ENCODE measurements at places on chromosomes 12 and 14. TPM values are rescaled to one million over a fixed set of nuclear protein-coding genes. Genes with fewer than 3 reads are reported as not detected.
A peak's percentile ranks its signal among the peaks of the same experiment; 100 is the strongest.

DNA sequence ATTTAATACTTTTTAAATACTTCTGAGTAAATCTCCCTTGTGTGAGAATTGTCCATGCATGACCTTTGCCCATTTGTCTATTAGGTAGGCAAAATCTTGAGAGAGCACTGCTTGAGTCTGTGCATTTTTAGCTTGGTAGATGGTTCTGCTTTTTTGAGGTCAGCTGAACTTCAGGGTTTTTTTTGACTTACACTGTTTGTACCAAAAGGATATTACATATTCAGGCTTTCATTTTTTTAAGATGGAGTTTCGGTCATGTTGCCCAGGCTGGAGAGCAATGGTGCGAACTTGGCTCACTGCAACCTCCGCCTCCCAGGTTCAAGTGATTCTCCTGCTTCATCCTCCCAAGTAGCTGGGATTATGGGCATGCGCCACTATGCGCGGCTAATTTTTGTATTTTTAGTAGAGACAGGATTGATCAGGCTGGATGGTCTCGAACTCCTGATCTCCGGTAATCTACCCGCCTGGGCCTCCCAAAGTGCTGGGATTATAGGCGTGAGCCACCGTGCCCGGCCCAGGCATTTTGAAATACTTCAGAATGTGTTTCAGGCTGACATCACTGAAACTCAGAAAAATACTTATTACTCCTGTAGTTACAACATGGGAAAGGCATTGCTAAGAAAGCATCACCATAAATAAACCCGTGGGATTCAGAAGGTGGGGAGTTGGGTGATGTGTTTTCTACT, 11.1 kb downstream of the RASSF3 start:
- H3K36me3 ChIP-seq, result no peaks in the 10 kb centered on the region
- H3K4me3 ChIP-seq, result no peak overlapping the region
- no peak for DNase-seq
- no peaks in the 10 kb centered on the region for H3K27me3 ChIP-seq
- H3K4me1 ChIP-seq, result peaks cover 31% of the 10 kb centered on the region

DNA sequence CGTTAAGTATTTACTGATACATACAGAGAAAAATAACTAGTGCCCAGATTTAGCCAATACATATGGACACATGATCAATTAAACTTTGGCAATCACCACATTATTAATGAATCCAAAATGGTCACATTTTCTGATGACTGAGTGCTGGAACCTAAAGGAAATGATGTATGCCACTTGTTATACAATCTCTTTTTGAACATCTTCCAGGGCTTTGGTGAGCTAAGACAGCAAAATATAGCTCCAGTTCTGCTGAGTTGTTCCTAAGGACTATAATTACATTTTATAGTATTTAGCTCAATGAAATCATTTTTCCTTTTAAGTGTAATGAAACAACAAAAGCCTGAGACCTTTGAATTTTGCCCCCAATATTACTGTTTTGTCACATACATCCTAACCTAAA, 329.1 kb upstream of the ATP2B1 start:
- H3K4me1 ChIP-seq, result no peaks in the 10 kb centered on the region
- H3K36me3 ChIP-seq, result no peaks in the 10 kb centered on the region
- H3K27me3 ChIP-seq, result no peaks in the 10 kb centered on the region
- no peak overlapping the region for H3K27ac ChIP-seq
- no peak overlapping the region for H3K4me3 ChIP-seq

- peaks cover 20% of the 10 kb centered on the region for H3K4me1 ChIP-seq
- no peaks in the 10 kb centered on the region for H3K27me3 ChIP-seq
- no peaks in the 10 kb centered on the region for H3K36me3 ChIP-seq
- H3K27ac ChIP-seq, result no peak overlapping the region
Measured at GRCh38 chr12:120961604-120962531, 16.5 kb upstream of the HNF1A start.

GRCh38 chr12:106280106-106280505, 22.4 kb upstream of the TCP11L2 start:
- no peak for DNase-seq
- no peaks in the 10 kb centered on the region for H3K4me1 ChIP-seq
- H3K27ac ChIP-seq, result no peak overlapping the region
- H3K36me3 ChIP-seq, result no peaks in the 10 kb centered on the region
- H3K4me3 ChIP-seq, result no peak overlapping the region
- peaks cover 4% of the 10 kb centered on the region for H3K27me3 ChIP-seq

GRCh38 chr12:5665615-5666014, 233.7 kb downstream of the NTF3 start:
- no peaks in the 10 kb centered on the region for H3K4me1 ChIP-seq
- no peaks in the 10 kb centered on the region for H3K27me3 ChIP-seq
- no peaks in the 10 kb centered on the region for H3K36me3 ChIP-seq
- no peak overlapping the region for H3K27ac ChIP-seq
- no peak overlapping the region for H3K4me3 ChIP-seq

DNA sequence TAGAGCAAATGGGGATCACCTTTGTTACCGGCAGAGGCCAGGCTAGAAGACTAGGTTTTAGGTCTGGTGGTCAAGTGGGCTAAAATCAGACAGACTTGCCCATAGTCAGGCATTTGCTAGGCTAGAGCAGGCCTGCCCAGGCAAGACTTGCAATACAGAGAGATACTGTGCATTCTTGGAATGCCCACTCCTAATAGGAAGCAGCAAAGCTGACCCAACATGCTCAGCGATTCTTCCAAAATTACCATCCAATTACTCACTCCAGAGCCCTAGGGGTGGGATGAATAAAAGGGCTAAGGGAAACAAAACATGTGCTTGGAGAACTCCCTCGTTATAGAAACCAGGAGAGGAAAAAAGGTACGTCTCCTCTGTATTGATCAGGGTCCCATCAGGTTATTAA, 187.8 kb upstream of the AMIGO2 start:
- H3K36me3 ChIP-seq, result no peaks in the 10 kb centered on the region
- DNase-seq, result no peak
- H3K4me1 ChIP-seq, result peaks cover 27% of the 10 kb centered on the region
- H3K27me3 ChIP-seq, result no peaks in the 10 kb centered on the region

DNA sequence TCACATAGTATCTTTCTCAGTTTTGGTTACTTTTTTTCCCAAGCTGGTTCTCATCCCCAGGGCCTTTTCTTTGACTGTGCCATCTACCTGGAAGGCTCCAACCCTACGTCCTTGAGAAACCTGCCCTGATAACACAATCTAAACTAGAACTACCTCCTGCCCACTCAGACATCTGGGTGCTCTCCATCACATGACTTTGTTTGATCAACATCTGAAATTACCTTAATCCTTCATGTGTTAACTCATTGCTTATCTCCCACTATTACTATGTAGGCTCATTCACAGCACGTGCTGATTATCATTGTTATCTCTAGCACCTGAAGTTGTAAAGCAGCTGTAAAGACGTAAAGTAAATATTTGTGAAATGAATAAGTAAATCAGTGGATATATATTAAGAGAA, 784.0 kb downstream of the TMTC2 start:
- H3K4me1 ChIP-seq, result no peaks in the 10 kb centered on the region
- no peaks in the 10 kb centered on the region for H3K36me3 ChIP-seq
- H3K4me3 ChIP-seq, result no peak overlapping the region
- H3K27ac ChIP-seq, result no peak overlapping the region
- no peaks in the 10 kb centered on the region for H3K27me3 ChIP-seq

DNA sequence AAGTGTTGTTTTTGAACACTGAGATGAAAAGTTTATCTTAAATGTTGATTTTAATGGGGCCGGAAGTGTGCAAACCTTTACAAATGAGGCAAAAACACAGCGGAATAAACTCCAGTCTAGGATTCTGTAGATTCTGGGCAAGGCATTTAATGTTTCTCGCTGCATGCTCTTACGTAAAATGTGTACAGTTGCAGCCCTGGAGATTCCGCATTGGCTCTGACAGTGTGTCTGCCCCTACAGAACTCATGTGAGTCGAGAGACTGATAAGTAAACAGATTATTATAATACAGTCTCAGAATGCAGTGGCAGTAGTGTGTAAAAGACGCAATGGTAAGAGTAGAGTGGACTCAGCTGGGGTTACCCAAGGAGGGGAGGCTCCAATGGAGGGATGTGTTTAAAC, 33.6 kb downstream of the LRRK2 start:
- no peak for DNase-seq
- H3K36me3 ChIP-seq, result no peaks in the 10 kb centered on the region
- no peak overlapping the region for H3K27ac ChIP-seq
- H3K27me3 ChIP-seq, result no peaks in the 10 kb centered on the region

DNA sequence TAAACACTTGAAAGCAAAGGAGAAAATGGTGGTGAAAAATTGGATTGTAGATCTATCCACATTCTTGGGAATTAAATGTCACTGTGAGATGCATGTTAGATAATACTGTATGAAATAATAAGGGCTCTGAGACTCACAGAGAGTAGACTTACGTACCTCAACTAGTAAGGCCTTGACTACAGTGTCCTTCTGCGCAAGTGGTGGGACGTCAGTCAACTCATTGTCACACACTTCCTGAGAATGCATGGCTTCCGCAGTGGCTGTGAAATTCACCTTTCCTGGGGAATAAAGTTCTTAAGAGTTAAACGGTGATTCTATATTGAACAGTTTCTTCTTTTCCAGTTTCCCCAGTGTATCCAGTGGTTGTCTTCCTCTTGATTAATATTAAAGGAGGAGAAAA, 32.6 kb upstream of the PZP start:
- peaks cover 2% of the 10 kb centered on the region for H3K36me3 ChIP-seq
- H3K4me3 ChIP-seq, result no peak overlapping the region
- DNase-seq, result no peak
- no peaks in the 10 kb centered on the region for H3K4me1 ChIP-seq
- H3K27me3 ChIP-seq, result no peaks in the 10 kb centered on the region
- peak overlapping the region; percentile 45 for H3K27ac ChIP-seq

DNA sequence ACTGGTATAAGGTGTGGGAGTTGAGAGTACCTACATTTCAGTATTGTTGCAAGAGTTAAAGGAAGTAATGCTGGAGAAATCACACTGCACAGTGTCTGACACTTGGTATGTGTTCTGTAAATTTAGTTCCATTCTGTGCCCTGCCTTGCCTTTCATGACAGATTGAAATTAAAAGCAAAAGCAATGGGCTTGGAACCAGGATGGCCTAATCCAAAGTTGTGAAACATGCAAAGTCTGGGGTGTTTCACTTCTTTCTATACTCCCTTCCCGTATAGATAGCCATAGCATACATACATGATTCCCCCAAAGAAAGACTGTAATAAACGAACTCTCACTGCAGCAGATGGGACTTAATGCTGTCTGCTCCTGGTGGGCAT, 281.1 kb downstream of the NRXN3 start:
- no peaks in the 10 kb centered on the region for H3K27me3 ChIP-seq
- no peak overlapping the region for H3K4me3 ChIP-seq
- no peak overlapping the region for H3K27ac ChIP-seq
- DNase-seq, result no peak
- H3K36me3 ChIP-seq, result no peaks in the 10 kb centered on the region

- no peaks in the 10 kb centered on the region for H3K36me3 ChIP-seq
- DNase-seq, result no peak
- H3K4me1 ChIP-seq, result no peaks in the 10 kb centered on the region
- H3K4me3 ChIP-seq, result no peak overlapping the region
- H3K27me3 ChIP-seq, result no peaks in the 10 kb centered on the region
- no peak overlapping the region for H3K27ac ChIP-seq
Measured at GRCh38 chr12:23810329-23810902, 139.1 kb downstream of the SOX5 start.

DNA sequence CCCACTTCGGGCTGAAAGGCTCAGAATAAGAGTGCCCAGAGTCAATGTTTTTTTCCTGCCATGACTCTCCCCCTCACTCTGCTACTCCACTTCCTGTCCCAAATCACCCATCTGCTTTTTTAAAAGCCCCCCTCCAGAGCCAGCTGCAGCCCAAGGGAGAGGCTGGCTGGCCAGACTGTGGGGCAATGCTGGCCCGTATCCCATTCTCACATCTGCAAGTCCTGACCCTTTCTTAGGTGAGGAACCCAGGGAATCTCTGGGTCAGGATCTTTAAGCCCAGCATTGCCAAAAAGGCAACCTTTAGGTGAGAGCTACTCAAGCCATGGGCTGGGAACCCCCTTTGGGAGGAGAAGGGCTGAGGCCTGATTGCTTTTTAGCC, 1.7 kb upstream of the ITGA5 start:
- H3K27me3 ChIP-seq, result no peaks in the 10 kb centered on the region
- H3K36me3 ChIP-seq, result no peaks in the 10 kb centered on the region
- no peak for DNase-seq
- H3K4me3 ChIP-seq, result no peak overlapping the region
- no peak overlapping the region for H3K27ac ChIP-seq

DNA sequence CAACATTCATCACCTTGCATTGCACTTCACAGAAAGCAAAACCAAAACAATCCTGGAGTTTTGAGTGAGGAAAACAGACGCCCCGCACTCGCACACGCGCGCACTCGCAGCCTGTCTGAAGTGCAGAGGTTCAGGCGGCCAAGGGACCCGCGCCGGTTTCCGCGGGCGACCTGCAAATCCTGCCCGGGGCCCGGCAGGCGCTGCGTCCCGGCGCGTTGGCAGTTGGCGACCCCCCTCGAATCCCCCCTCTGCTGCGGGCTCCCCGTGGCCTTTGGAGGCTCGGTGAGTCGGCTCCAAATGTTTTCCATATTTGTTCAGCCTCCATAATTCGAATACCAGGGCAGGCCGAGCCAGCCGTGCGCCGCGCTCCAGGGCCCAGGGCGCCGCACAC, at the start of gene SSPN:
TSS of gene SSPN (plus strand) at position 324 of the 391 bp plus-strand sequence. CDS start 100 bp downstream, outside the sequence.
- no peaks in the 10 kb centered on the region for H3K36me3 ChIP-seq
- peaks cover 2% of the 10 kb centered on the region for H3K4me1 ChIP-seq

DNA sequence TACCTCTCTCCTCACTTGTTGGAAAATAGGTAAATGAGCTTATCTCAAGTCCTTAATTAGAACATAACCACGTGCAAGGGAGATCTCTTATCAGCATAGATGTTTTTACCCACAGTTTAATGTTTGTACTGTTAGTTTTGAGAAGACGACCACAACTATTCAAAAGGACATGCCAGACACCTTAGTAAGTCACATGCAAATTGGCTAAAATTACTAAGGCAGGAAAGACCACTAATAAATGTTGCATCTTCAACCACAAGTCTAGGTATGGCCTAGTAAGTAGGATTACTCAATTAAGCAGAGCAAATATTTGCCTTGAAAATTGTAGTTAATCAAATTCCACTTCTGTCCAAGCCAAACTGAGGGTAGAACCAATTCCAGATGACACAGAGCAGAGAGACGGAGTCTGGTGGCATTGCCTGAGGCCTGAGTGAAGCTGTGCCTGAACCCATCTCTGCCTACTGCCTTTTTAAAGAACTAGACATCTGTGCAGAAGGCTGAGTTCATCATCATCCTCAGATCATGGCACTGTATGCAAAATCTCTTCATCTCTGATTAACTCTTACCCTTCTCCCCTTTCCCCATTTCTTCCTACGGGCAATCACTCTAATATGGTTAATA, 29.7 kb upstream of the CHST11 start:
- H3K4me1 ChIP-seq, result no peaks in the 10 kb centered on the region
- no peak overlapping the region for H3K4me3 ChIP-seq
- no peaks in the 10 kb centered on the region for H3K36me3 ChIP-seq
- H3K27ac ChIP-seq, result no peak overlapping the region

- no peak overlapping the region for H3K27ac ChIP-seq
- H3K4me1 ChIP-seq, result peaks cover 9% of the 10 kb centered on the region
- H3K27me3 ChIP-seq, result no peaks in the 10 kb centered on the region
- no peaks in the 10 kb centered on the region for H3K36me3 ChIP-seq
- H3K4me3 ChIP-seq, result no peak overlapping the region
Measured at GRCh38 chr12:47946413-47947323, 16.7 kb upstream of the TMEM106C start.

HOXC11 gene
- total RNA-seq, result not detected

OR6C1 gene
- not detected for total RNA-seq

STRAP gene
- 55.4 TPM for total RNA-seq

KLHDC1 gene
- total RNA-seq, result 10.2 TPM

MYH6 gene
- not detected for total RNA-seq

SPTB gene
- total RNA-seq, result 0.13 TPM

GPRC5A gene
- not detected for total RNA-seq

BEST3 gene
- total RNA-seq, result not detected

All from T-cell (primary cell).